Fibroblast of the aortic adventitia (primary cell): ENCODE measurements at places on chromosomes 7 and 10.

DNA sequence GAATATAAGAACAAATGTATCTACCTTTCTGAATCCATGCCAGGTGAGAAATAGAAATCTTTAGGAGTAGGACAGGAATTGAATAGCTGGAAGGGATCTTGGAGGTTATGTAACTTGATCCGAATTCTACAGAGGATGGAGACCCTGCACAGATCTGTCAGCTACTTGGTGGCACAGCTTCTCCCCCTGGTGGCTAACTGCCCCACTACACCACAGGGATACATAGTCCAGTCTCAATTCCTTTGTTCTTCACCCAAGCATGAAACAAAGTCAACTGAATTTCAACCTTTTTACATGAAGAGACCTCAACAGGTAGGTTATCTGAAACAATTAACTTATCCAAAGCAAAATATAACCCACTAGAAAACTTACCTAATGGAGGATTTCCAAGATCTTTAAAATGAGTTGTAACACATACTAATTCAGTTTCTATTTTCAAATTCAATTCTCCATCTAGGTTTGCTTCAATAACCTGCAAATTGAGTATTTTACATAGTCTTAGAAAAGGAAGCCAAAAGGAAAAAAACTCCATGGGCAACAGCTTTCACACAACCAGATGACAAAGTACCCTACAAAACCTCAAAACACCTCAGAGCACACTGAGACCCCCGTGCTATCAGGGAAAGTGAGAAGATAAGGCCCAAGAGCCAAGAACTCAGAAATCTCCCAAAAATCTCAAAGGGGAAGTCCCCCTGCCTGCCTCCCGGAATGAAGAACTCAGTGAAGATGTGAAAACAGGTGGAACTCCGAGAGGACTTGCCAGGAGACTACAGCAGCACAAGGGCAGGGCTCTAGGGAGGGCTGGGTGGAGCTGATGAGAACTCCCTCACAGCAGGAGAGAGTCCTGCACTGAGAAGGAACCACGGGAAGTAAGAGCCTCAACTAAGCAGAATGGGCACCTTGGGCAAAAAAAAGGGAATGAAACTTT lies 10.3 kb downstream of the HUS1 start:
- DNase-seq, result peak; percentile 74

DNA sequence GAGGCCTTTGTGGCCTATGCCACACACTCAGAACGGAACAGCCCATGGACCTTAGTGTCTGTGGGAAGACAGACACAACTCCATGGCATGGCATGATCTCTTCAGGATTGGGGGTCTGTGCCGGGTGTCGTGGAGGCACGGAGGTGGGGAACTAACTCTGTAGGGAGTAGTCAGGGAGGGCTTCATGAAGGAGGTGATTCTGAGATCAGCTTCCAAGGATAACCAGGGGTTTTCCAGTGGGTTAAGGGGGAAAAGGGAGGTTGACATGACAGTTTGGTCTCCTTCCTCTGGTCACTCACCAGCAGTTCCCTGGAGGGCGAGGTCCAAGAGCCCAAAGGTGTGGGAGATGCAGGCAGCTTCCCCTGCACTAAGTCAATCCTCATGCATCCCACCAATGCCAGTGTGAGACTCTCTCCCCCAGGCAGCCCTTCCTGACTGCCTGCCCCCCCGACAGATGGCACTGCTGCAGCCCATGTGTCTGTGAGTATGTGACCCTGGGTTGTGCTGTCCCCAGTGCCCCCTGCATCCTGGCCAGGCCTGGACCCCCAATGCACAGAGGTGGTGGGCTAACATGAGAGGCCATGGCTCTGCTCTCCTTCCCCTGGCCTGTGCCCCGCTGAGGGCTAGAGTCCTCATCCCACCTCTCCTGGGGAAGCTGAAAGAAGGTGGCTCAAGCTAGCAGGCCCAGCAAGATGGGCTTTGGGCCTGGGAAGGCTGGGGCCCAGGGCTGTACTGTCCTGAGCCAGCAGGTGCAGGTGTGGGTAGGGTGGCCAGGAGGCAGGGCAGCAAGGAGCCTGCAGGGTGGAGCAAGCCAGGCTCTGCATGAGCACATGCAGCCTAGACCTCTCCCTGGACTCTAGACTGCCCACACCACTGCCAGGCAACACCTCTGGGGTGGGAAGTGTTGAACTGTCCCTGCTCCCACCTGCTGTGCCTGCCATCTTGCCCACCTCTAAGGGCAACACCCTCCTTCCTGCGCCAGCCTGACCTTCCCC lies 39.7 kb downstream of the RASGEF1A start:
- no peak for DNase-seq

- peak; percentile 55 for DNase-seq
These were observed 309.9 kb upstream of the IGFBP3 start for GRCh38 chr7:46230990-46231305.

- DNase-seq, result no peak
These were observed 161.0 kb upstream of the POT1 start for GRCh38 chr7:125090596-125090995.

DNA sequence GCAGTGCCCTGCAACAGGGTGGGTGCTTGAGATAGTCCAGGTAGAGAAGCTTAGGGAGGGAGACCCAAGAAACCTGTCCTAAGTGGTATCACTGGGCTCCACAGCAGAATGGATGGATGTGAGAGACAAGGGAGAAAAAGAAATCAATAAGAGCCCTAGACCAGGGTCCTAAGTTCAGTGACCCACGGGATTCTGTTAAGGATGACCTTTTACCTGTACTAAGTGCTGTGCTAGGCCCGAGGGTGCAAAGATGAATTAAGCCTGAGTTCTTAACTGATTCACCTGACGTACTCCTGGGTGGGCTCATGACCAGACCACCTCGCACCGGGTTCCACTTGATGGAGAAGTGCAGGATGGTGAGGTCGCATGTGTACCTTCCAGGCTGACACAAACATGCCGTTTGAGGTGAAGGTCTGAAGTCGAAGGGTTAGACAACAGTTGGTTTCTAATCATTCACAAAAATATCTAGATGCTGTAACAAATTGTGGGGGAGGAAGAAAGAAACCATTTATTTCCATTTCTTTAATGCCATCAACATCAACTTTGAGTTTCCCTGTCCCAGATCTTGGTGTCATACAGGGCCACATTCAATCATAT lies 166.5 kb downstream of the HERPUD2 start:
- no peak for DNase-seq

DNA sequence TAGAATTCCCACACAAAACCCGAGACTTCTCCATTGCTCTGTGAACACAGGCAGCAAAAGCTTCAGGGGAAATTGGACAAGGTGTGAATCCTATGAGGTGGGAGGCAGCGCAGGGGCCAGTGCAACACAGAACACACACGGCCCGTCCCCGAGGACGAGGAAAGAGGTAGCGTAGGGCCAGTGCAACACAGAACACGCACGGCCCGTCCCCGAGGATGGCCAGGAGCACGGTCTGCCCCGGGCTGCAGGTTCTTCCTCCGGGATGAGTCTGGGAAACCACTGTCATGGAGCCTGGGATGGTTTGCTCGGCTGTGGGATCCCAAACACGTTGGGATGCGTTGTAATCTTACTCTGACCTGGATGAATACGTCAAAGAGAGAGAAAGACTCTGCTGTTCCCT lies 432.1 kb downstream of the GLRX3 start:
- DNase-seq, result no peak

- no peak for DNase-seq
These were observed 43.8 kb downstream of the PRLHR start for GRCh38 chr10:118551535-118552100.

DNA sequence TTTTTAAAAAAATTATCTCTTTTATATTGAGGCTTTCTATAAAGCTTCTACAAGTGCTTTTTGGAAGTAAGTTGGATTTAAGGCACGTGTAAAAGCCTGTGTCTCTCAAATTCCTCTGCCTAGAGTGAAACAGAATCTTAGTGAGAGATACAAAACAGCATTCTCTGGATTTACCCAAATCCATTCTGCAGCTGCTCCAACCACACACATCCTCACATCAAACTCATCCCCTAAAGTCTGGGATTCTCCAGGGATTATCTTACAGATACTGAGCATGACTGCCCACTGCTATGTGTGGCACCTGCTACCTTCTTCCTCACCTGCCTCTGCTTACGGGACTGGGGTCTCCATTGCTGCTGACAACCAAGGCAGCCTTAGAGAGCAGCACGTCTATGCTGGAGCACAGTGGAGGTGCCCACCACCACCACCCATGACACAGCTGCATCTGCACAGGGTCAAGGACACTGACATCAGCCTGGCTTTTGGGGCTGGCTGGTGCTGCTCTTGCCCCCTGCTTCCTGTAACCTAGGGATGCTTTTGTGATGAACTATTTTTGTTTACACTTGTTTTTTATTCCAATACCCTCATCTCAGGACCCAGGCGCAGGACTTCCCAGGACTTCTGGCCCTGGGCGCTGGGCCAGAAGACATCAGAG lies 139.2 kb upstream of the NAMPT start:
- no peak for DNase-seq

DNA sequence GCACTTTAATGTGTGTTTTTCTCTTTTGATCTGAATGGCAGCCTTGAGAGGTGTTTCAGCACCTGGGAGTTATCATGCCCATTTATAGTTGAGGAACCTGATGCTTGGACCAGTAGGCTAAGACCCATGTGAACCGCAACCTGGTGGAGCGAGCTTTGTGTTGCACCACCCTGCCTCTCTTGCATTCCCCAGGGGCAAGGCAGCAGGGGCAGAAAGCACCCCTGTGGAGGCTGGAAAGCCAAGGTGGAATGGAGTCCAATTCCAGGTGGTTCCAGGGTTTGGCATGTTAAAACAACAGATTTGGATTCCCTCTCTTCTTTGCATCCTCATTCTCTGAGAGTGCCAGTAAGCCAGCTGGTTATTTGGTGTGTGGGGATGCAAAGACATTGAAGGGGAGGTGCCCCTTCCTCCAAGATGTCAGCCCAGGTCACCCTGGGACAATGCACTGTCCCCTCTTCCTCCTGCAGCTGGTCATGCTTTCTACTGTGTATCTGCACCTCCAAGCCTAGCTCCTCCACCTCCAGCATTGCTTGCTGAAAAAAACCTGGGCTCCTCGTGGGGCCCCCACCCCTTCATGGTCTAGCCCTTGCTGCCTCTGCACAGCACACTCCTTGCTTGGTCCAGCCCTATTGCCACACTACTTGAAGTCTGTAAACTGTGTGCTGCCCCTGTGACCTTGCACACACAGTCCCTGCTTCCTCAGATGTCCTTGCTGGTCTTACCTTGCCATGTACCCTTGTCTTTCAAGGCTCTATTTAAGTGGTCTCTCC lies 5.6 kb upstream of the CDH23 start:
- DNase-seq, result no peak

DNA sequence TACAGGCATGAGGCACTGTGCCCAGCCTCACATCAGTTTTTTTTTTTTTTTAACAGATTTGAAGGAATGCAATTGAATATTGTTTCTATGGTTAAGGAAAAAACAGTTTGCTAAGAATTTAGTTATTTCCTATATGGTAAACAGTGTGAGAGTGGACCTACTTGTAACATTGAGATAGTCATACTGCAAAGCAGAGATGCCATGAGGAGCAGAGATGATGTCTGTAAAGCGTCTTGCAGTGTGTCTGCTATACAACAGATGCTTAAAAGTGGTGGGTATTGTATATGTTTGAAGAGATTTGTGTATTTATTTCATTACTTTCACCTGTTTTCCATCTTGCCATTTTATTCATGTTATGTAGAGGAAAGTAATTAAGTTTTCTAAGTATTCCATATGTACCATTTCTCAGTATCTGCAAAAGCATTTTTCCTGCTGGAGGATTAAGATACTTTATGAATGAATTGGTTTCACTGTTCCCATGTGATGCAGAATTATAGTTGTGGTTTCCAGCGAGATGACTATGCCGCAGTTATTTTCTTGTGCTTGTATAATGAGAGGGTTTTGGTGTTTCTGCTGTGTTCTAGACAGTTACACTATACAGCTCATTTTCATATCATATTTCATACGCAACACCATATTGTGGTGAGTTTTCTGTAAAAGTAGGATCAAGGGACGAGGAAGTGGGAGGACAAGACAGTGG lies 26.6 kb downstream of the TET1 start:
- DNase-seq, result no peak

DNA sequence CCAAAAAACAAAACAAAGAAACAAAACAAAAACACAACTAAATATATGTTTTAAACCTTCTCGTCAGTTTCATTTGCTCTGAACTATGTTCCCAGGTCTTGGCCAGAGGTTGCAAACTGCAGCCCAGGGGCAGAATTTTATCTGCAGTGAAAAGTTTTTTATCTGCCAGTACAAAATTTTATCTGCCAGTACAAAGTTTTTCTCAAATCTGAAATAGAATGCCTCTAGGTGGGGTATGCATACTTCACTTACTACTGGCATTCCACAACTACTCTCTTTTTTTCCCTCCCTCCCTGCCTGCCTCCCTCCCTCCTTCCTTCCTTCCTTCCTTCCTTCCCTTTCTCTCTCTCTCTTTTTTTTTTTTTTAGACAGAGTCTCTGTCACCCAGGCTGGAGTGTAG lies 9.4 kb upstream of the CLDN3 start:
- DNase-seq, result peak; percentile 26

DNA sequence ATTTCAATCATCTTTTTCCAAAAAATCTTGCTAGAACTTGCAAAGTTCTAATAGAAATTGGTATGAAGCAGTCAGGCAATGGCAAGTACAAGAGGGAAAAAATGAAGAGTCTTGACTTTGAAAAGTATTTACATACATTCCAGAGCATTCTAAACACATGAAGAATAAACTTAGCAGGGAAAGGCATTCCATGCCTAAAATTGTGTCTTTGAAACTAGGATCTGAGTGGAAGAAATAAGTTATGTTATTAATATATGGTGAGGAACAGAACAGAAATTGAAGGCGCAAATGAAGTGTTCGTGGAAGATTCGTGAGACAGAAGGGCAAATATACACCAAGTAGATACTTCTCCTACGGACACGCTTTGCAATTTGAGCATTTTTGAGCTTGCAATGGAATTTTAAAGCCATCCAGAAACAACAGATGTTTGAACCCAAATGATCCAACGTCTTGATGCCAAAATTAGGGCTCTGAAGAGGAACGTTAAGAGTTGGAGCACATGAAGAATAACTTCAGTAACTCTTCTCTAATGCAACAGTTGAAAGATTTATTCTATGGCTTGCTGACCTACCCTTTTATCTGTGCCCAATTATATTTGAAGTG lies 40.6 kb upstream of the SEPTIN7 start:
- peak; percentile 51 for DNase-seq

DNA sequence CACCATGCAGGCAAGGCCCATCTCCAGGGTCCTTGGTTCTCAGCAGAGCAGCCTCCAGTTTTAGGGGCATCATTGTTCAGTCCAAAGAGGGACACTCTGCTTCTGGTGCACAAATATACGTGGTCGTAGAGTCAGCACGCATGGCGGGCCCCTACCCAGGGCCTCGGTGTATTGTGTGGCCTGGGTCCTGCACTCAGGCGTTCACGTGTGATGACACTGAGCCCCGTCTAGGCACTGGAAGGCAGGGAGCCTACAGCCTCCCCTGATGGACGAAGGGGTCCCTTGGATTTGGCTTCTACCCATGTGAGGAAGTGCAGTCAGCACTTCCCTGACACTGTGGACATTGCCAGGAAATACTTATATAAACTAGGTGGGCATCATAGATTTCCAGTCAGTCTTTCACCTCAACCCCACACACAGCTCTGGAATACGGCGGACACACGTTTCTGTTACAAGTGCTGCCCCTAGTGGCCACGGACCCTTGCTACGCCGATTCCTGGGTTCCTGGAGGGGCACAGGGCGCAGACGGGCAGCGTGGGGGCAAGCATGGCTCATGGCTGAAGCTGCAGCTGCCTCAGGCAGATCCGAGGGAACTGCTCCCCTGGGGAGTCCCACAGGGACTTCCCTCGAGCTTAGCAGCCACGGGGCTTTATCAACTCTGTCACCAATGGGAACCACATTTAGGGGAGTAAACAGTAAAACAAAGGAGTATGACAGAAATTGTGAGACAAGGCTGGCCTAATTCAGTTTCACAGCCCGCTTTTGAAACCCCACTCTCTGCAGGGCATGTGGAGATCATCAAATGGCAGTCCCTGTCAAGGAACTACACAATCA lies 25.4 kb downstream of the AIFM2 start:
- no peak for DNase-seq
